Nasal cavity respiratory epithelium epithelial cell of viscerocranial mucosa (primary cell): ENCODE measurements at places on chromosomes 7 and 10. TPM values are rescaled to one million over a fixed set of nuclear protein-coding genes. Genes with fewer than 3 reads are reported as not detected.

Gene SPDYE8
- total RNA-seq = not detected in 2 replicates

Gene IQUB
- total RNA-seq = under 0.01 and 0.21 TPM in 2 replicates

Gene NEURL1
- 1.6 and 2.7 TPM in 2 replicates for total RNA-seq

Gene DHTKD1
- 12.1 and 24.6 TPM in 2 replicates for total RNA-seq

Gene TMEM236
- total RNA-seq = under 0.01 and 0.07 TPM in 2 replicates

Gene CYP2C9
- 0.71 TPM in 1 of 2 replicates, not detected in the other for total RNA-seq

Gene LLCFC1
- total RNA-seq = not detected in 2 replicates

Gene STEAP1B
- total RNA-seq = 1.6 and 5.5 TPM in 2 replicates

Gene PRKAG2
- 19.1 and 21.4 TPM in 2 replicates for total RNA-seq

Gene CPN1
- total RNA-seq = not detected in 2 replicates

Gene PRR15
- 0.85 and 4.4 TPM in 2 replicates for total RNA-seq

Gene ST8SIA6
- total RNA-seq = 0.85 and 1.4 TPM in 2 replicates

Gene MYO3A
- not detected in 2 replicates for total RNA-seq

Gene SLC26A4
- 0.43 and 0.68 TPM in 2 replicates for total RNA-seq

Gene NODAL
- total RNA-seq = 0.07 TPM in 1 of 2 replicates, not detected in the other

Gene PILRA
- under 0.01 and 0.14 TPM in 2 replicates for total RNA-seq

Gene CPSF4
- total RNA-seq = 51.2 and 66.0 TPM in 2 replicates

Gene NPC1L1
- total RNA-seq = under 0.01 and 0.14 TPM in 2 replicates

Gene CDC14C
- 0.07 TPM in 1 of 2 replicates, not detected in the other for total RNA-seq

Gene IL15RA
- 0.68 and 3.6 TPM in 2 replicates for total RNA-seq

Gene TES
- 204 and 325 TPM in 2 replicates for total RNA-seq

Gene PLXNA4
- total RNA-seq = under 0.01 TPM in 2 replicates

Gene RBP3
- total RNA-seq = not detected in 2 replicates

Gene TEX36
- total RNA-seq = not detected in 2 replicates

Gene HYAL4
- under 0.01 and 0.14 TPM in 2 replicates for total RNA-seq

Gene CDK1
- total RNA-seq = 0.68 and 0.85 TPM in 2 replicates

Gene GATA3
- total RNA-seq = 0.34 and 0.36 TPM in 2 replicates

Gene IRF5
- 2.1 and 12.4 TPM in 2 replicates for total RNA-seq

Gene AKR1C2
- total RNA-seq = 49.2 and 256 TPM in 2 replicates

Gene COX19
- 15.7 and 25.7 TPM in 2 replicates for total RNA-seq

Gene LBX1
- total RNA-seq = not detected in 2 replicates

Gene METTL27
- total RNA-seq = 3.1 and 4.4 TPM in 2 replicates

Gene CFAP69
- 2.1 and 3.7 TPM in 2 replicates for total RNA-seq

Gene OGDHL
- total RNA-seq = under 0.01 and 0.14 TPM in 2 replicates

Gene OLAH
- total RNA-seq = 5.0 and 15.0 TPM in 2 replicates

Gene UBE2D1
- total RNA-seq = 6.8 and 19.0 TPM in 2 replicates

Gene TCF7L2
- 1.0 and 3.1 TPM in 2 replicates for total RNA-seq

Gene AKR1B15
- total RNA-seq = 0.34 and 0.50 TPM in 2 replicates
